ENCODE measurements at places on chromosomes 1 and 21.
A peak's percentile ranks its signal among the peaks of the same experiment; 100 is the strongest.

DNA sequence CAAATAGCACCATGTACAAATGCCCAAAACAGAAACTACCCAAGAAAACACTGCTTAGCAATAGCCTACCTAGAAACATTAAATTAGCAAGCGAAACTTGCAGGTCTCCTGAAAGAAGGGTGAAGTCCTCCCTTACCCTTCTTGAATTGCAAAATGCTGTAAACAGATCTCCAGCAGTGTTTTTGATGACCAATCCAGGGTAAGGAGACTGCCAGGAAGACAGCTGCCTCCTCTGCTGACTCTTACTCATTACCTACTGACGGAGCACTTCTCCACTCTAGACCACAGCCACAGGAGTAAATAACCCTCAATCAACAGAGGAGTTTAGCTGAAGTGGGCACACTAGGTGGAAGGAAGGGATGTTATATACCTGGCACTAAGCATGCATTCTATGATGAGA lies 32.2 kb upstream of the GADD45A start:
- no peak for DNase-seq

GRCh38 chr21:41453198-41453597 lies 27.2 kb downstream of the MX1 start:
- no peak for DNase-seq

GRCh38 chr1:243287123-243287460 lies 31.3 kb downstream of the SDCCAG8 start:
- DNase-seq = no peak

- DNase-seq = no peak
Observed at GRCh38 chr21:33360281-33360680, 35.5 kb downstream of the IFNAR1 start.

DNA sequence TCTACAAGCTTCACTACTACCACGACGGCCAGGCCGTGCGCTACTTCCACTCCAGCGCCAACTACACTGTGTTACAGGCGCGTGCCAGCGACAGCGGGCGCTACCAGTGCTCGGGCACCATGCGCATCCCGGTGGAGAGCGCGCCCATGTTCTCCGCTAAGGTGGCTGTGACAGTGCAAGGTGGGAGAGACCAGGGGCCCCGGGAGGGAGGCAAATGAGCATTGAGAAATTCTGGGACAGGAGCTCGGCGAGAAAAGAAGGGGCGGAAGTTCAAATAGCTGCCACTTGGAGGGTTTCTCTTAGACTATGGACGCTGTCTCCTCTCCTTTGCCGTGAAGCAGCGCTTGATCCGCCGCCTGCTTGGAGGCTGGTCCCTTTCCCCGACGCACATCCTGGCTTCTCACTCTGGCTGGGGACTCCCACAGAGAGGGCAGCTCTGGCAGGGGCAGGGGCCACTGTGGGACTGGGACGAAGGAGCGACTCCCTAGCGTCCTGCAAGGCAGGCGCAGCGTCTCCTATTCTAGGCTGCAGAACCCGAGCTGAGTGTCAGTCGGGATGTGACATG lies 4.6 kb downstream of the FCRLB start:
- peak; percentile 30 for DNase-seq

DNA sequence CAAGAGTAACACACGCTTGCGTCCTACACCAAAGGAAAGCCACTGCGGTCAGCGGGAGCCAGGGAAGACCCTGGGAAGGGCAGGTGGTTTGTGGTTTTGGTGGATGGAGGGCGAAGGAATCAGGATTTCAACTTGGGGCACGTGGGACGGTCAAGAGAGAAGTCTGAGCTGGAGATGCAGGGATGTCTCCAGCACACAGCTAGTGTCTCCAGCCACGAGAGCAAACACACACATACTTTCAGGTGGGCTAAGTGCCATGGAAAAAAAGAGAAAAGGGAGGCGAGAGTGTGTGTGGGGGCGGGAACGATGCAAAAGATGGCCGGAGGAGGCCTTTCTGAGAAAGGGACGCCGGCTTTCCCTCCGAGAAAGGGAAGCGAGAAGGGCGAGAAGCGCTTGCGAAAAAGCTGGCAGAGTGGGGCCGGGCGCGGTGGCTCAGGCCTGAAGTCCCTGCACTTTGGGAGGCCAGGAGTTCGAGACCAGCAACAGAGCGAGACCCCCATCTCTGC lies 1.4 kb upstream of the SRRM1 start:
- DNase-seq = no peak

DNA sequence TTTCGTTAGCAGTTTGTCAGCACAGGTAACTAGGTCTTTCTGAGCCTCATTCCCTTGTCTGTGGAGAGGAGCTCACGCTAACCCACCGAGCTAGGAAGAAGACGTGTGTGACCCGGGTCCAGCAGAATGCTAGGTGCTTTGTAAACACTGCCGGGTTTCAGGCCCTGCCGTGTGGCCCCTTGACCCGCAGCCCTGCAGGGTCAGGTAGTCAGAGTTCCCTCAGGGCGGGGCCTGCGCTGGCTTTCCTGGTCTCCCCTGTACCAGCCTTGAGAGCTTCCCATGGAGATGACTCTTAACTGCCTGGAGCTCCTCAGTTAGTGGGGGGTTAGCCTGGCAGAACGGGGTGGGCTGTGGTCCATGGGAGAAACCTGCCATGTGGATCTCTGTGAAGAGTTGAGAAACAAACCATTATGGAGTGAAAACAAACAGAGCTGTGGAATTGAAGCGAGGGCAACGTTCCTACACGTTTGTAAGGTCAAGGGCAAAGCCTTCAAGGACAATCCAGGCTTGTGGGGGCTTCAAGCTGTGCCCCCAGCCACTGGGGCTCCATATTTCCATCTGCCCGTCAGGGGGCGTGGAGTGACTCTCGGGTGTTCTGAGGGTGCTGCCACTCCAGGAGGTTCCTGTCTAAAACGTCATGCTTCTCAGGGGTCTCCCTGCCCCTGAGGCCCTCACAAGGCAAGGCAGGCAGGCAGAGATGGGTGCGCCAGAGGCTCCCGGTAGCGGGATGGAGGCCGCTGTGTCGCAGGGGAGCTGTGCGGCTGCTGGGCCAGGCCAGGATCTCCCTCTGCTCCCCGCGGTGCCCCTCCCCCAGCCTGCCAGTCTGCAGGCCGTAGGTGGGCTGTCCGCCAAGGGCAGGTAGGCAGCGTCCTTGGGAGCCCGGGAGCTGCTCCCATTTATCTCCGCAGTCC lies 23.8 kb downstream of the LHX4 start:
- DNase-seq = no peak

GRCh38 chr1:185520188-185520920 lies 203.3 kb upstream of the IVNS1ABP start:
- DNase-seq = no peak

- no peak for DNase-seq
Observed at GRCh38 chr1:210597555-210598134, 268.9 kb downstream of the HHAT start.

GRCh38 chr1:53416269-53416813 lies 42.9 kb upstream of the DMRTB1 start:
- DNase-seq = no peak

GRCh38 chr1:36510418-36510817 lies 27.7 kb upstream of the CSF3R start:
- no peak for DNase-seq

DNA sequence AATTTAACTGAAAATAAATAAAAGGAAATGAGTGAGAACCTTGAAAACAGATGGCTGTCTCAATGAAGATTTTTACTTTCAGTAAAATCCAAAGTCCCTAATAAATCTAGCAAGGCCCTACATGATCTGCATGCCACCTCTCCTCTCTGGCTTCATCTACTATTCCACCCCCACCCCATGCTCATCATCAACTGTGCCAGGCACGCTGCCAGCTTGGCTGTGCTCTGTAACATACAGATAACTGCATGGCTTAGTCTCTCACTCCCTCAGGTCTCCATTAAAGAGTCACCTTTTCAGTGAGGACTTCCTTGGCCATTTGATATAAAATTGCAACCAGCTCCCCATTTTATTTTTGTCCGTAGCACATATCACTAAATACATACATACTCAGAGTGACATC lies 26.7 kb downstream of the RGSL1 start:
- no peak for DNase-seq

- DNase-seq = no peak
Observed at GRCh38 chr1:90834886-90835660, 118.0 kb upstream of the BARHL2 start.

GRCh38 chr1:53061859-53062707 lies at the start of gene PODN:
TSS of gene PODN (plus strand) at chr1:53062213. CDS start at chr1:53069856, 7,643 bp downstream.
- no peak for DNase-seq

- no peak for DNase-seq
Observed at GRCh38 chr1:47689894-47690293, 252.1 kb downstream of the FOXD2 start.

- DNase-seq = no peak
Observed at GRCh38 chr1:16981269-16981849, 939 bp upstream of the MFAP2 start.

GRCh38 chr1:223748773-223749733 lies 36.7 kb downstream of the CAPN2 start:
- no peak for DNase-seq

DNA sequence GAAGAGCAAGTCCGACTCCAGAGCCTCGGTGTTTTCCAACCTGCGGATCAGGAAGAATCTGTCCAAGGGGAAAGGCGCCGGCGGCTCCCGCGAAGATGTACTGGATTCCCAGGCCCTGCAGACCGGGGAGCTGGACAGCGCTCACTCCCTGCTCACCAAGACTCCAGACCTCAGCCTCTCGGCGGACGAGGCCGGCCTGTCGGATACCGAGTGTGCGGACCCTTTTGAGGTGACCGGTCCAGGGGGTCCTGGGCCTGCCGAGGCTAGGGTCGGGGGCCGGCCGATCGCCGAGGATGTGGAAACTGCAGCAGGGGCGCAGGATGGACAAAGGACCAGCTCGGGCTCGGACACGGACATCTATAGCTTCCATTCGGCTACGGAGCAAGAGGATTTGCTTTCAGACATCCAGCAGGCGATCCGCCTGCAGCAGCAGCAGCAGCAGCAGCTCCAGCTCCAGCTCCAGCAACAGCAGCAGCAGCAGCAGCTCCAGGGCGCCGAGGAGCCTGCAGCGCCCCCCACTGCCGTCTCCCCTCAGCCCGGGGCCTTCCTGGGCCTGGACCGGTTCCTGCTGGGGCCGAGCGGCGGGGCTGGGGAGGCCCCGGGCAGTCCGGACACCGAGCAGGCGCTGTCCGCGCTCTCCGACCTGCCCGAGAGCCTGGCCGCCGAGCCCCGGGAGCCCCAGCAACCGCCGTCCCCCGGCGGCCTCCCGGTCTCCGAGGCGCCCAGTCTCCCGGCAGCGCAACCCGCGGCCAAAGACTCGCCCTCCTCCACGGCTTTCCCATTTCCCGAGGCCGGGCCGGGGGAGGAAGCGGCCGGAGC lies 827 bp downstream of the FMN2 start:
- no peak for DNase-seq

GRCh38 chr1:50181027-50181663 lies 72.4 kb downstream of the ELAVL4 start:
- no peak for DNase-seq

DNA sequence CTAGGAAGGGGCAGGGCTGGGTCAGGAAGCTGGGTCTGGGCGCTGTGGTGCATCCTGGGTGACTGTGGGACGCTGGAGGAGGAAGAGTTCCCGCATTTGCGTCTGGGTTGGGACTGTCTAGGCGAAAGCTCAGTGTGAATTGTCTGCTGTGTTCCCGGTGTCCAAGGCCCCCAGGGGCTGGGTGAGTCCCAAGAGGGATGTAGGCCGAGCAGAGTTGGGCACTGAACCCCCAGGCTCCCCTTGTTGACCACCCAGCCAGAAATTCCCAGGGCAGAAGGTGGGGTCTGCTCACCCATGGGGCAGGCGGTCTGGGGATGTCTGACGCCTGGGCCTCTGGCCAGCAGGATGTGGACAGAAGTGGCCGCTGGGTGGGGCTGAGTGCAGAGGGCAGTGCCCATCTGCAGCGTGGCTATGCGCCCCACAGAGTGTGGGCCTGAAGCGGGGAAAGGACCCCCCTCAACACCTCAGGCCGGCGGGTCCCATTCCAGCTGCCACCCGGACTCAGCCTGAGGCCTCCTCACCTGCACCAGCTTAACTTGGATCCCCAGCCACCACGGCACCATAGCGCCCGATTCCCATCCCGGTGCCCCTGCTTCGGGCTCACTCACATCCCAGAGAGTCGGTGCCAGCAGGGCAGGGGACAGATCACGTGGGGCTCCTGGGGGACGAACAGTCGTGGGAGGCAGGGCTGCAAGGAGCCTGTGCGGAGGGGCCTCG lies 37.0 kb upstream of the POFUT2 start:
- no peak for DNase-seq

- DNase-seq = no peak
Observed at GRCh38 chr1:226882187-226882586, 11.8 kb downstream of the PSEN2 start.

DNA sequence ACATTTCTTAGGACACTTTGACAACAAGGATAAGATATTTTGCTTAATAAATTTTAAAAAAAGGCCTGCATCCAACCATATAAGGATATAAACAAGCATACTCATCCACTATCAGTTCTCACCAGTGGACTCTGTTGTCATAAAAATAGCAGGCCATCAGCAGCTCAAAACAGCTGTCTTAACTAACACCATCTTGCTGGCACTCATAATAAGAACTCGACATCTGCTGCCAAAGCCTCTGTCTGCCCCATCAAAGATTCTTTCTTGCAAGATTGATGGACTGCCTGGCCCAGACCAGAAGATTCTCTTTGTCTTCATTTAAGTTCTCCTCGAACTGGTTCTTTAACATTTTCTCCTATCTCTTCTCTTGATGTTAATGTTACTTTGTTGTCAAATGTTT lies 10.1 kb downstream of the JMJD4 start:
- no peak for DNase-seq

DNA sequence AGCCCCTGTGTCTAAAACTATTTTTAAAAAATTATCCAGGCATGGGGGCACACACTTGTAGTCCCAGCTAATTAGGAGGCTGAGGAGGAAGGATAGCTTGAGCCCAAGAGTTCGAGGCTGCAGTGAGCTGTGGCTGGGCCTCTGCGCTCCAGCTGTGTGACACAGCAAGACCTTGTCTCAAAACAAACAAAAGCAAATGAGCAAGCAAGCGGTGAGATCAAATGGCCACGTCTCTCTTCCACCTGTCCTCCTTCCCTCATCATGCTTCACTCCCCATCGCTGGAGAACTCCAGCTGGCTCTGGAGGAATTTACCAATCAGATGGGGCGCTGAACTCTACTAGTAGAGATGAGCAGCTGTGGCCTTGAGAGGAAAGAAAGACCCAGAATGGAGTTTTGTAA lies 14.0 kb upstream of the REN start:
- DNase-seq = no peak

Measured in LoVo (cell line).